ENCODE measurements at places on chromosomes 5 and 9. TPM values are rescaled to one million over a fixed set of nuclear protein-coding genes. Genes with fewer than 3 reads are reported as not detected.

DNAI1 gene
- not detected for total RNA-seq

SLC34A3 gene
- total RNA-seq = 0.28 TPM

GPR151 gene
- not detected for total RNA-seq

OBP2B gene
- total RNA-seq = not detected

PCDHB6 gene
- total RNA-seq = 1.1 TPM

GDA gene
- 1.0 TPM for total RNA-seq

C1QTNF2 gene
- 0.08 TPM for total RNA-seq

SNCB gene
- total RNA-seq = 1.3 TPM

PCDHGA10 gene
- not detected for total RNA-seq

FASTKD3 gene
- total RNA-seq = 14.0 TPM

SYNPO gene
- total RNA-seq = 26.6 TPM

IL13 gene
- not detected for total RNA-seq

UIMC1 gene
- total RNA-seq = 44.2 TPM

ESM1 gene
- total RNA-seq = not detected

MARCOL gene
- not detected for total RNA-seq

PRRX2 gene
- total RNA-seq = 9.5 TPM

ENTPD8 gene
- total RNA-seq = 0.28 TPM

CNTFR gene
- total RNA-seq = not detected

SLC46A2 gene
- not detected for total RNA-seq

ACER2 gene
- total RNA-seq = 3.1 TPM

PCAT7 gene
- 0.46 TPM for total RNA-seq

CAMK2A gene
- 1.0 TPM for total RNA-seq

SPINK7 gene
- not detected for total RNA-seq

TAF11L5 gene
- total RNA-seq = not detected

IFNB1 gene
- total RNA-seq = not detected

DDX4 gene
- total RNA-seq = not detected

ZFYVE16 gene
- total RNA-seq = 15.0 TPM

LCN1 gene
- total RNA-seq = not detected

SLC6A7 gene
- 0.05 TPM for total RNA-seq

PCDHGA1 gene
- total RNA-seq = 0.26 TPM

PCDHGC5 gene
- total RNA-seq = not detected

NEUROG1 gene
- total RNA-seq = not detected

ORM2 gene
- not detected for total RNA-seq

TAF1L gene
- total RNA-seq = not detected

OR1Q1 gene
- not detected for total RNA-seq

PCDHGA2 gene
- total RNA-seq = 0.58 TPM

DMAC1 gene
- total RNA-seq = 75.2 TPM

PCDHGA8 gene
- total RNA-seq = 0.06 TPM

DNAJC18 gene
- total RNA-seq = 7.9 TPM

SLC25A48 gene
- not detected for total RNA-seq

BARHL1 gene
- not detected for total RNA-seq

SLIT3 gene
- 13.2 TPM for total RNA-seq

PCDHGB7 gene
- 0.10 TPM for total RNA-seq

PGM5 gene
- not detected for total RNA-seq

SLC6A19 gene
- 0.22 TPM for total RNA-seq

LCN9 gene
- not detected for total RNA-seq

PCDHAC1 gene
- 2.3 TPM for total RNA-seq

BHMT2 gene
- total RNA-seq = not detected

SLC6A3 gene
- total RNA-seq = 0.87 TPM

FOXD1 gene
- total RNA-seq = 12.2 TPM
